Choroid plexus epithelial cell (primary cell): ENCODE measurements at places on chromosomes 7 and 10.

DNA sequence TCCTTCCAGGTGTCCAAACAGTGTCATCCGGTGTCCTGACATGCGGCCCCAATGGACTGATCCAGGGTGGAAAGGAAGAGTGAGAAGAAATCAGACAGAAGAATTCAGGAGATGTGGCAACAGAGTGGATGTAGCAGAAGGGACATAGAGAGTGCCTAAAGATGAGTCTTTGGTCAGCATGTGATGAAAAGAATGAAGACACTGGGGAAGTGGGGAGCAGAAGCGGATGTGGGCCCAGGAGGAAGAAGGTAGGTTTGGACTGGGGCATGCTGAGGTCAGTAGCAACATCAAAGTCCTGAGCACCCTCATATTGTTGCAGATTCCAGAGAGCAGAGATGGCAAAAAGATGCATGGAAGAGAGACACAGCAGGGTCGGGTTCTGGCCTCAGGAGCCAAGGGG is 71.8 kb upstream of the STEAP1B start:
- DNase-seq: no peak

DNA sequence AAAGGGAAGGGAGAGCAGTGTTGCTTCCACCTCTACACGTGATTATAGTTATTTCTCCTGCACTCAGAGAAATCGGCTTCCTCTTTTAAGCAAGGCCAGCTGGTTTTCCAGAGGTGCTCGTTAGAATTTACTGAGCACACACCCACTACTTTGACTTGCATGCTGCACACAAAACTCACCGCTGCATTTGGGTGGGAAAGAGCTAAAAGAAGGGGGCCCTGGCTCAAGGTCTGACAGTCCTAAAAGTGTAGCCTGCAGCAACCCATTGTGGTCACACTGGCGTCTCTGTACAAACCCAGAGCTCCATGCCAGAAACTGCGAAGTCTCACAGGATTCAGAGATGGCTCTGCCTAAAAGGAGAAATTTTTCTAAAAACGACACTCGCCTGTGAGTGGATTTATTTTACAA is 133.7 kb downstream of the SLC25A13 start:
- DNase-seq: no peak

DNA sequence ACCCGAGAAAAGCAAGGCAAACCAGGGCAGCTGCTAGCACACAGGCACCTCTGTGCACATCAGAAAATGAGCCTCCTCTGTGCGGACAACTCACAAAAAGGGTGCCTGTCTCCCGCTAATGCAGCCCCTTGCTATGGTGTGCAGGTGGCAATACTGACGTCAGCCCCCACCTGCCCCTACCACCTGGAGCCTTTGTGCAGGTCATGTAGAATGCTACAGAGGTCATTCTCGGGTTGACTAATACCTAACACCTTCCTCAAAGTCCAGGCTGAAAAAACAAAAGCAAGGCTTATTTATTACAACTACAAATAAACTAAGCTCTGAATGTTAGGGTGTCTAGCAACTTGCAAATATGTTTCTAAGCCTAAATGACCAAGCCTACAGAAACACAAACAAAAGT is 13.9 kb downstream of the PIP4K2A start:
- no peak for DNase-seq

DNA sequence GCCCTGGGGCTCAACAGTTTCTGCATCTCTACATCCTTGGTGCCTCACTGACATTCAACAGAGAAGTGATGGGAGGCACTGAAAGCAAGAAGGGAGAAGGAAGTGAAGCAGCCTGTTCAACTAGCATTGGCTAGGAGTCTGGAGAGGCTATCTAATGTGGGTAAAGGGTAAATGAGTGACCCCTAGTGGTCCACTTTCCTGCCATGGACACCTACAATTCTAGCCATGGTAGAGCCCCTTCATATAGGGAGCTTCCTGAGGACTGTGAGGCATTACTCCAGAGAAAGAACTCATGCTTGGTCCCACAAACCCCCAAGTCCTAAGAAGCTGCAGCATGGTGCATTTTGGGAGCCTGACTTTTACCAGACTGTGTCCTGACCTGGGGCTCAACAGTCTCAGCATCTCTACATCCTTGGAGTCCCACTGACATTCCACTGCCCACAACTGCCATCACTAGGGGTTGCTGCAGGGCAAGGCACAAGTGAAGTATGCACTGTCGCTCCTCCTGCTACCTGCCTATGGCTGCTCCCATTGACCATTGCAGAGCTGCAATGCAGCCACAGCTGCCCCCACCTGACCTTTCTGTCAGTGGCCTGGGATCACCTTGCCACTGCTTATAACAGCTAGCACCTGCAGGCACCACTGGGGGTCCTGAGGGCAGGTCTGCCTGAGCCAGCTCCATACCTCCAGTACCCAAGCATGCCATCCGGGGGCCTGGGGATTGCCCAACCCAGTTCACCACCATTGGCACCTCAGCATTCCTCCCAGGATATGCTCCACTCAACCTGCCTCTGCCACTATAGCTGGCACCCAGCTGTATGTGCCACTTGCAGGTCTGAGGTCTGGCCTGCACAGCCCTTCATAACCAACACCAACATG is 44.1 kb upstream of the CDK6 start:
- DNase-seq: peak; percentile 35

- DNase-seq: no peak
Measured at GRCh38 chr10:105195831-105196230, 554.7 kb downstream of the SORCS3 start.

DNA sequence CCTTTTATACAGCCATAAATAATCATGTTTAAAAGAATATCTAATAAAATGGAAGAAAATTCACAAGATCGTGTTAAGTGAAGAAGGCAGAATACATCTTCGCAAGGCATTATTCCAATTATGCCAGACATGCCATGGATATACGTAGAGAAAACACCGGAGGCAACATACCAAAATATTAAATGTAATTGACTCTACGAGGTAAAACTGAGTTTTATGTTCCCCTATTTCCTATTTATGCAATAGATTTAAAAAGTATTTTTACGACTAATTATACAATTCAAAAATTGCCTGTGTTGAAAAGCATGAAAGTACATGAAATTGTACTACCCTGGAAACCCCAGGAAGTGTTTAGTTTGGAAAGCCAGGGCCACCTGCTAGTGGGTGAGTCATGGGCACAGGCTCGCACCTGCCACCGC is 936 bp upstream of the REPIN1 start:
- DNase-seq: no peak

- peak; percentile 61 for DNase-seq
Measured at GRCh38 chr10:4763960-4764428, 62.0 kb upstream of the AKR1E2 start.

- DNase-seq: peak; percentile 42
Measured at GRCh38 chr7:73623798-73624668, at the start of gene MLXIPL. MLXIPL (minus strand) TSS chr7:73624522; CDS start chr7:73624492, 30 bp downstream.

DNA sequence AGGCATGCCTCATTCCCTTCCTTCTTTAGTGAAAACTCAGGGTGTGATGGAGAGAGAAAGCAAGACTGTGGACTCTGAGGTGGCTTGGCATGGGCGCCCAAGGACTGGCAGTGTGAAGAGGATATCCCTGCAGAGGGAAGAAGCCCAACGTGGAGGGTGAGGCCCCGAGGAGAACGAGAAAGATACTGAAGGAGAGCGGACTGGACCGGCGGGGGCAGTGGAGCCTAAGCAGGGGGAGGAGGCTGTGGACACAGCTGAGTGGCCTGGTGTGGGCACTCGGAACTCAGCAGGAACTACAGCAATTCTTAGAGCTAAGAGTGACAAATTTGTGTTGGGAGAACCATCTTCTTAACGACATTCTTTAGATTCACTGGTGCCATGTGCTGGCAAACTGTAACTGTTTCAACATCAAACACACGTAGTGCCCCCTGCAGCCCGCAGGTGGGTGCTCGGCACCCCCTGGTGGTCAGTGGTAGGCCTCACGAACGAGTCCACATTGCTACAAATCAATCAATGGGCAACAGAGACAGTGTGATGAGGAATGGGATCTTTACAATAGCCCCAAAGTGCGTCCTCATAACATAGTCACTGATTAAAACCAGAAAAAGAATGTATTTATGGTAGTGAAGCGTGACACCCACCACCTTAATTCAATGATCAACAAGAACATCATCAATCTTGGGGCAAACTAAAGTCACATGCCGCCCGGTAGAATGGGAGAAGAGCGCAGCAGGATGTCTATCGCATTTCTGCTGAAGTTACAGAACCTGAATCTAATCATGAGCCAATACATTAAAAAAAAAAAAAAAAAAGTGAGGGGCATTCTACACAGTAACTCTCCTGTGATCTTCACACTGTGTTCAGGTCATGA is 2.0 kb upstream of the SFTPA1 start:
- peak; percentile 33 for DNase-seq
